Activated CD8-positive, alpha-beta T cell treated with anti-CD3 and anti-CD28 coated beads for 36 hours (primary cell): ENCODE measurements at places on chromosomes 11 and 22. TPM values are rescaled to one million over a fixed set of nuclear protein-coding genes. Genes with fewer than 3 reads are reported as not detected.

The UPK2 gene
- total RNA-seq = 1.5 TPM

The OR4C11 gene
- not detected for total RNA-seq

The CLDN5 gene
- total RNA-seq = not detected

GRCh38 chr11:64665411-64665821, 57.6 kb downstream of the NRXN2 start:
- H3K27me3 ChIP-seq = peaks cover 2% of the 10 kb centered on the region
- H3K36me3 ChIP-seq = no peaks in the 10 kb centered on the region
- H3K4me1 ChIP-seq = no peaks in the 10 kb centered on the region
- no peak for DNase-seq
- H3K27ac ChIP-seq = no peak overlapping the region

DNA sequence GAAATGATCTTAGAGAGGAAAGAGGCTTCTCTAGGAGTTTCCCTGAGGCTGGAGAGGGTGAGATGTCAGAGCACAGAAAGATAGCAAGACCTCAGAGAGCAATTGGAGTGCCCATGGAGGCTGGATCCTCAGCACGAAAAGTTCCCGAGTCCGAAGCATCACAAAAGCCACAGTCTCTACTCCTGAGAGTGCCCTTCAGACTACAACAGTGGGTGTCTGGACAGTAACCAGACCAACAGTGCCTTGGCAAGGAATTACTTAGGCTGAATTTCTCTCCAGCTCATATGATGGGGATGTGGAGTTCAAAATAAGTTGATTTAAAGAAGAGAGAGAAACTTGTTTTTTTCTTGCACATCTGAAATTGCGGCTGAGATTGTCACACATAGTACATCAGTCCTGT, 31.9 kb upstream of the PSMA1 start:
- H3K4me1 ChIP-seq = peaks cover 28% of the 10 kb centered on the region
- H3K4me3 ChIP-seq = no peak overlapping the region
- peaks cover 35% of the 10 kb centered on the region for H3K36me3 ChIP-seq
- no peak overlapping the region for H3K27ac ChIP-seq

GRCh38 chr11:111905411-111905810, 6.2 kb downstream of the CRYAB start:
- H3K36me3 ChIP-seq = peaks cover 2% of the 10 kb centered on the region
- no peak overlapping the region for H3K27ac ChIP-seq
- no peak overlapping the region for H3K4me3 ChIP-seq

DNA sequence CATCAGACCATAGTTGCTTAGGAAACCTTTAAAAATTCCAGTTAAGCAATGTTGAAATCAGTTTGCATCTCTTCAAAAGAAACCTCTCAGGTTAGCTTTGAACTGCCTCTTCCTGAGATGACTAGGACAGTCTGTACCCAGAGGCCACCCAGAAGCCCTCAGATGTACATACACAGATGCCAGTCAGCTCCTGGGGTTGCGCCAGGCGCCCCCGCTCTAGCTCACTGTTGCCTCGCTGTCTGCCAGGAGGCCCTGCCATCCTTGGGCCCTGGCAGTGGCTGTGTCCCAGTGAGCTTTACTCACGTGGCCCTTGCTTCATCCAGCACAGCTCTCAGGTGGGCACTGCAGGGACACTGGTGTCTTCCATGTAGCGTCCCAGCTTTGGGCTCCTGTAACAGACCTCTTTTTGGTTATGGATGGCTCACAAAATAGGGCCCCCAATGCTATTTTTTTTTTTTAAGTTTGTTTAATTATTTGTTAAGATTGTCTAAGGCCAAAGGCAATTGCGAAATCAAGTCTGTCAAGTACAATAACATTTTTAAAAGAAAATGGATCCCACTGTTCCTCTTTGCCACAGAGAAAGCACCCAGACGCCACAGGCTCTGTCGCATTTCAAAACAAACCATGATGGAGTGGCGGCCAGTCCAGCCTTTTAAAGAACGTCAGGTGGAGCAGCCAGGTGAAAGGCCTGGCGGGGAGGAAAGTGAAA, 73.4 kb downstream of the NCAPD3 start:
- no peak overlapping the region for H3K4me3 ChIP-seq
- no peak overlapping the region for H3K27ac ChIP-seq
- DNase-seq = peak; percentile 25

DNA sequence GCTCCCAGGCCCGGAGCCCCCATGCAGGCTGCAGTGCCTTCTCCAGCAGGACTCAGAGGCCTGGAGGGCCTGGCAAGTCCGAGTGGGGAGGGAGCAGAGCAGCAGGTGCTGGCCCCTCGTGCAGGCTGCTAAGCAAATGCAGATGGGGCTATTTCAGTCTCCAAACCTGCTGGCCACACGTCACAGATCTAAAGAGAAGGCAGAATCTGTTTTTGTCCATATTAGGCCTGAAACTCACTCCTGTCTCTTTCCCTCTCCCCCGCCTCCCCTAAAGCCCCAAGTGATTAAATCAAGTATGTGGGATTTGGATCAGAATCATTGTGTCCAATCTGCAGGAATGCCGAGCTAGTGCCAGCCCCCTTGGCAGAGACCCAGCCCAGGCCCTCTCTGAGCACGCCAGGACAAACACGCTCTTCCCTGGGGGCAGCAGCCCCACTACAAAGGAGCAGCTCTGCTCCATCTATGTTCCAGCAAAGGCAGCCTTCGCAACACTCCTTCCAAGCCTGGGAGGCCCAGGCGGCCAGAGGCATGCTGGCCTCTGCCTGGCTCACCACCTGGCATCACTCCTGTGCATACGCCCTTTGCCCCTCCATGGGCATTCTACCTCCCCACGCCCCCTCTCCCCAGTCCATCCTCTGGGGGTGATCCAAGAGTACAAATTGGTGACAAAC, 26.5 kb downstream of the RPL27A start:
- H3K4me3 ChIP-seq = no peak overlapping the region
- H3K27ac ChIP-seq = no peak overlapping the region
- H3K27me3 ChIP-seq = no peaks in the 10 kb centered on the region
- DNase-seq = no peak
- no peaks in the 10 kb centered on the region for H3K4me1 ChIP-seq

DNA sequence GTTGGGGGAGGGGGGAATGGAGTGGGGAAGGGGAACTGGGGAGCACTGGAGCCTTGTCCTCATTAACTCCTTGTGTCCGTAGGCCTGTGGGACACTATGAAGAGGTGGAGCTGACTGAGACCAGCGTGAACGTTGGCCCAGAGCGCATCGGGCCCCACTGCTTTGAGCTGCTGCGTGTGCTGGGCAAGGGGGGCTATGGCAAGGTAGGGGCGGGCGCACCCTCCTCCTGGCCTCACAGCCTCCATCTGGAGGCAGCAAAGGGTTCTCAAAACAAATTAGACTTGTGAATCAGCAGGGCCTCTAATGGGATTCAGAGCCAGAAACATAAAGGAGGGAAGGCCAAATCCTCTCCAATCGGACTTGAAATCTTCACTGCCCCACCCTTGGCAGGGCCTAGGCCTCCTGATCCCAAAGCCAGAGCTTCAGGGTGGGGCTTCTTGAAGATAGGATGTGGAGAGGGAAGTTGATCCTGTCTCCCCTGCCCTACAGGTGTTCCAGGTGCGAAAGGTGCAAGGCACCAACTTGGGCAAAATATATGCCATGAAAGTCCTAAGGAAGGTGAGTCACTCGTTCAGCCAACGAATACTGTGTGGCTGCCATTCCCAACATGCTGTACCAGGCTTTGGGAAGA, 859 bp downstream of the RPS6KB2 start:
- peak overlapping the region; percentile 94 for H3K4me3 ChIP-seq
- H3K27me3 ChIP-seq = no peaks in the 10 kb centered on the region
- H3K36me3 ChIP-seq = peaks cover 16% of the 10 kb centered on the region
- peak overlapping the region; percentile 96 for H3K27ac ChIP-seq
- peaks cover 30% of the 10 kb centered on the region for H3K4me1 ChIP-seq

- H3K4me3 ChIP-seq = no peak overlapping the region
- H3K4me1 ChIP-seq = peaks cover 7% of the 10 kb centered on the region
- H3K27ac ChIP-seq = no peak overlapping the region
- peak; percentile 46 for DNase-seq
These were observed 8.7 kb downstream of the TSKU start for GRCh38 chr11:76791861-76792260.

GRCh38 chr22:38513063-38513462, 7.0 kb upstream of the DDX17 start:
- H3K4me3 ChIP-seq = no peak overlapping the region
- peaks cover 3% of the 10 kb centered on the region for H3K36me3 ChIP-seq
- peaks cover 9% of the 10 kb centered on the region for H3K4me1 ChIP-seq
- DNase-seq = peak; percentile 68

GRCh38 chr22:24950272-24950902, 2.1 kb upstream of the KIAA1671 start:
- H3K4me3 ChIP-seq = no peak overlapping the region
- H3K36me3 ChIP-seq = no peaks in the 10 kb centered on the region
- H3K27me3 ChIP-seq = peaks cover 57% of the 10 kb centered on the region
- no peak overlapping the region for H3K27ac ChIP-seq
- no peak for DNase-seq
- H3K4me1 ChIP-seq = peaks cover 17% of the 10 kb centered on the region

- H3K27me3 ChIP-seq = peaks cover 3% of the 10 kb centered on the region
- H3K27ac ChIP-seq = no peak overlapping the region
- no peaks in the 10 kb centered on the region for H3K4me1 ChIP-seq
These were observed 231.7 kb upstream of the CARD18 start for GRCh38 chr11:105371311-105371710.

- no peak for DNase-seq
- no peak overlapping the region for H3K4me3 ChIP-seq
These were observed 198.3 kb upstream of the PLET1 start for GRCh38 chr11:112459001-112459400.

DNA sequence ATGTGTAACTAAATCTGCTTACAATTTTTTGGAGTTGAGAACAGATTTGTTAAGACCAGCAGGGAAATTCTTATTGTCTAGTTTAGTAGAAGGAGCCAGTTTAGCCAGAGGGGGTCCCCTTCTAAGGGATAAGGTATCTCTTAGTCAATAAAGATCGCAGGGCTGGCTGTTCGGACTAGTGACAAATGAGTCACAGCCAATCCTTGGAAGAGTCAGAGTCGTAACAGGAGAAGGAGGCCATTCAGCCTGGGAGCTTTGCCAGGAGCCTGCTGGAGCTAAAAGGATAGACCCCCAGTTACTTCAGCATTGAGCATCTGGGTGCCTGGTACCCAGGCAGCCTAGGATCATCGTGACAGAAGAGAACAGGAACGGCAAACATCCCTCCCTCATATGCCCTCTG, 191.6 kb upstream of the ARHGAP20 start:
- no peak overlapping the region for H3K27ac ChIP-seq
- H3K27me3 ChIP-seq = no peaks in the 10 kb centered on the region
- H3K36me3 ChIP-seq = no peaks in the 10 kb centered on the region
- no peak for DNase-seq

DNA sequence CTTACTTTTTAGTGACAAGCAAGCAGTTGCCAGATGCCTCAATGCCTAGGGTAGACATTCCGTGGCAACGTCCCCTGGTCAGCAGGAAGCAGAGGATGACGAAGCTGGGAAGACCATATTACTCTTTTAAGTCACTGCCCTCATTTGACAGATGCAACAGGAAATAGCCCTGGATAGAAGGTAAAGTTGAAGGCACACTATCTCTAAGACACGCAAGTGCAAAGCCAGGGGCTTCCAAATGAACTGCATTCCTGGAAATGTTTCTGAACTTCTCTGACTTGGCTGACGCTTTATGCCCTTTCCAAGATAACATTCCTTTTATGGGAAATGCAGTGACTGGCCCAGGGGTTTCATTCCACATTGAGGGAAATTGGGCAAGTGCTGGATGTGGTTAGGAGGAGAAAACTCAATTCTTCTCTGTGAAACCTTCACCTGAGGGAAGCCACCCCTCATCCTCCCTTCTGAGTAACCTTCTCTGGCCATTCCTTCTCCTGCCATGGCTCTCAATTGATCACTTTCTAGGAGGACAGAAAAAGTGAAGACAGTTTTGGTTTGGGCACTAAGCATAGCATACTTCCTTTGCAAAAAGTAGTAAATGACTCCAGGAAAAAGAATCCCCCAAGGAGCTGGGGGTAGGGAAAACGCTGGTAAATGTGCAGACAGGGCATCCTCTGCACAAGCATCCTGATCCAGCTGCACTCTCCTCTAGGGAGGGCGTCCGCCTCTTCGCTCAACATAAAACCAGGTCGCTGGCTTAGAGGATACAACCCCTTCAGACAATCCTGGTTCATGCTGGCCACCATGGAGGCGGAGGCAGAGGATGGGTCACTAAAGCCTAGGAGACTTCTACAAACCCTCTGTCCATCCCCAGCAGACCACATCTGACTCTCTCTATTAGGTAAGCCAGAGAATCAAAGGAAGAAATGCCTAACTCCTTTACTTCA, 14.5 kb downstream of the PCSK7 start:
- no peaks in the 10 kb centered on the region for H3K27me3 ChIP-seq
- DNase-seq = no peak
- H3K4me1 ChIP-seq = peaks cover 4% of the 10 kb centered on the region
- no peak overlapping the region for H3K4me3 ChIP-seq

DNA sequence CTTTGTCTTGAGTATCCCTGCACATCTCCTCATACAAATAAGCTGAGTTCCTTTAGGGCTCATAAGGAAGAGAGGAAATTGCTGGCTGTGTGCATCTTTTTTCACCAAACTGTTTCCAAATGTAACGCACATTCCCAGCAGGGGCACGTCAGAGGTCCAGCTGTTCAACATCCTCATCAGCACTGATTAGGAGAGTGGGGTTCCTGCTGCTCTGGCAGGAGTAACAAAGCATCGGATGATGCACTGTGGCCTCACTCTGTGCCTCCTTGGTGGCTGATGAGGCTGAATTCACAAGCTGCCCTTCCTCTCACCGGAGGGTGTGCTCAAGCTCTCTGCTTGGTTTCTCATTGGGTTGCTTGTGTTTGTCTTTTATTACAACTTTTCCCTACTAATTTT, 35.5 kb upstream of the SLC25A1 start:
- no peaks in the 10 kb centered on the region for H3K36me3 ChIP-seq
- H3K27ac ChIP-seq = no peak overlapping the region
- no peak for DNase-seq
- peaks cover 9% of the 10 kb centered on the region for H3K27me3 ChIP-seq

DNA sequence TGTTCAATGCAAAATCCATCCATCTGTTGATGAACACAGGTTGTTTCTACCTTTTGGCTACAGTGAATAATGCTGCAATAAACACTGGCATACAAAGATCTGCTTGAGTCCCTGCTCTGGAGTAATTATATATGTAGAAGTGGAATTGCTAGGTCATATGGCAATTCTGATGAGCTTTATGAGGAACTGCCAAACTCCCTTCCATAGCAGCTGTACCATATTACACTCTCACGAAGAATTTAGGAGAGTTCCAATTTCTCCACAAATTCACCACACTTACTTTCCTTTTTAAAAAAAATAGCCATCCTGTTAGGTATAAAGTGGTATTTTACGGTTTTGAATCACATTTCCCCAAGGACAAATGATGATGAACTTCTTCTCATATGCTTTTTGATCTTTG, 62.2 kb downstream of the RSF1 start:
- no peaks in the 10 kb centered on the region for H3K27me3 ChIP-seq
- DNase-seq = no peak
- peaks cover 14% of the 10 kb centered on the region for H3K4me1 ChIP-seq
- H3K36me3 ChIP-seq = peaks cover 34% of the 10 kb centered on the region

GRCh38 chr22:46857142-46857884, 94.9 kb downstream of the TBC1D22A start:
- DNase-seq = no peak
- H3K27me3 ChIP-seq = no peaks in the 10 kb centered on the region

GRCh38 chr22:24105013-24105360, 76.3 kb upstream of the SUSD2 start:
- H3K27ac ChIP-seq = no peak overlapping the region
- H3K4me1 ChIP-seq = peaks cover 25% of the 10 kb centered on the region
- no peaks in the 10 kb centered on the region for H3K27me3 ChIP-seq
- no peak overlapping the region for H3K4me3 ChIP-seq
